ENCODE measurements at places on chromosomes 6 and 20.

DNA sequence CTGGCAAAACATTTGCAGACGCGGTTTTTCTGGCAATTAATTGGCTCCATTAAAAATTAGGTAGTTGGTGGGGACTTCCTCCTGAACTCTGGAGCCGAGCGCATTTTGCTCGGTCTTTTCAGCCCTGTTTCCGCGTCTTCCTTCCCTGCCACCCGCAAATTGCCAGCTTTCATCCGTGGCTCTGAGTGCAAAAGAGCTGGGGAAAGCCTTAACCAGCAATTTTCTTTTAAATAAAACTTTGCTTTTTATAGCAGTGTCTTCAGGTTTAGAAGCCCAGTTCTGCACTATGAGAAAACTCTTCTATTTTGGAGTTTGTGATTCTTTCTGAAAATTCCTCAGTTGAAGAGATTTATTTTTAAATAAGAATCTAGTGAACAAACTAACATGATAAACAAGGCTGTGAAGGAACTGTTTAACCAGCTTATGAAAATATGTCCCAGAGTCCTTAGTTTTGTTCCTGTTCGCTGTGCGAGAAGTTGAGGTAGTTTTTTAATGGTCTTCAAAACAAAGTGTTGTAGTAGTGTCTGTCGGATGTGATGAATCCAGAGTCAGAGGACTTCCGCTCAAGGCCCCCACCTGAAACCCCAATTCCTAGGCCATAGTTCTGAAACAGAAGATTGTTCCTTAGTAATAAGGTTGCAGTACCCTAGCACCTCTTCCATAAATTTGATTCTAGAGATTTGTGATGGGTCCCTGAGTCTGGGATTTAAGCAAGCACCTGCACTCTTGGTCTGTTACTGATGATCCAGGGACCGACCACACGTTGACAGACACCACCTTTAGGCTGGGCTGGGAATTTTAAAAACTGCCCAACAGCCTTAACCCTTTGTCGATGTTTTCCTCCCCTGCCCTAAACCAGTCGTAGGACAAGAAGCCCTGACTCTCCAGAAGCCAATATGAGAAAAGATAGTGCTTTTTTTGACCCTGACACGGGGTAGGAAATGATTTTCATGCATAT, 950 bp downstream of the KCTD20 start:
- no peak for DNase-seq

- no peak for DNase-seq
These were observed 485.8 kb upstream of the CITED2 start for GRCh38 chr6:139860203-139860602.

DNA sequence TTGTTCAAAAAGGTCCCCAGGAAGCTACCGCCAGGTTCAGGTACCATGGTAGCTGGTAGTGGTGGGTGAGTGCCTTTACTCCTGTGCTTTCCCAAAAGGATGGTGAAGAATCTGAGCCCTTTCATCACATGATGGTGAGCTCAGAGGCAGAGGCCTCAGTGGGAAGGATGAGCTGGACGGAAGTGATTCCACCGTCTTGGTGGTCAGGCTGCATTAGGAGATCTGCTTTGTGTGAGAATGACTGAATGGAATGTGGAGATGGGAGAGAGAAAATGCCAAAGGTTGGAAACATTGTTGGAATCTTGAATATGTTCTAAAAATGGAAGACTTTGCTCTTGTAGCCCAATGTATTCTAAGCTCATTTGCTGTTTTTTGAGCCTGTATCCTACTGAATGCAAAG, 108.1 kb upstream of the SCP2D1 start:
- DNase-seq, result no peak

- DNase-seq, result no peak
These were observed 5.9 kb upstream of the CST3 start for GRCh38 chr20:23643659-23644058.

DNA sequence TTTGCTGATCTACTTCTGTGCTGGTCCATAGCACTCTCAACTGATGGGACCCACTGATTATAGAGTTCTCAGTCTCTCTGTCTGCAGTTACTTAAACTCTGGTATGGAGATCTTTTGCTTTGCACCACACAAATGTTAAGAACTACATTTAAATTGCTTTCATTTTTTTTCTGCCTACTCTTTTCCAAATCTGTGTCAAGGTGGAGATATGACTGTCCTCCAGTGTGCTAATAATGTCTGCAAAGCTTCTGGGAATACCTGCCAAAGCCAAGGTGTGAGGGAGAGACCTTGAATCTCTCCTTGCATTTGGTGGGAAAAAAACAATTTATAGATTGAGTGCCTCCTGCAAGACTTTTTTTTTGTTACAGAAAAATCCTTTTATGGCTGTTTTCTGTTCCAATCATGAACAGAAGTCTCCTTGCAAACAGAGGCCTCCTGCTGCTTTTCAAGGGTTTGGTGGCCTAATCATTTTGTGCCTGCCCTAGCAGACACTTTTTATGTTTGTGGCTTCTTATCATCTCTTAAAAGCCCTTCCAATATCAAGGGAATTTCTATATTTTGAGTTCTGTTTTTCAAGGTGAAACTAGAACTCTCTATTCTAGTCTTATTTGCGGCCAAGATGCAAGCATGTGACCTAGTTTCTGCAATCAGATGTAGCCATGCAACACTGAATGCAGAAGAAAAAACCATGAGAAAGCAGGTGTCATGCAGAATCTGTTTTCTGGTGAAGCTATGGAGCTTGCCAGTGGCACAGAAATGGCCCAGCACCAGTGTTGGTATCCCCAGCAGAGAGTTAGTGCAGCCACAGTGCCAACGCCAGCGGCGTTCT, 23.2 kb upstream of the AKIRIN2 start:
- DNase-seq, result no peak

DNA sequence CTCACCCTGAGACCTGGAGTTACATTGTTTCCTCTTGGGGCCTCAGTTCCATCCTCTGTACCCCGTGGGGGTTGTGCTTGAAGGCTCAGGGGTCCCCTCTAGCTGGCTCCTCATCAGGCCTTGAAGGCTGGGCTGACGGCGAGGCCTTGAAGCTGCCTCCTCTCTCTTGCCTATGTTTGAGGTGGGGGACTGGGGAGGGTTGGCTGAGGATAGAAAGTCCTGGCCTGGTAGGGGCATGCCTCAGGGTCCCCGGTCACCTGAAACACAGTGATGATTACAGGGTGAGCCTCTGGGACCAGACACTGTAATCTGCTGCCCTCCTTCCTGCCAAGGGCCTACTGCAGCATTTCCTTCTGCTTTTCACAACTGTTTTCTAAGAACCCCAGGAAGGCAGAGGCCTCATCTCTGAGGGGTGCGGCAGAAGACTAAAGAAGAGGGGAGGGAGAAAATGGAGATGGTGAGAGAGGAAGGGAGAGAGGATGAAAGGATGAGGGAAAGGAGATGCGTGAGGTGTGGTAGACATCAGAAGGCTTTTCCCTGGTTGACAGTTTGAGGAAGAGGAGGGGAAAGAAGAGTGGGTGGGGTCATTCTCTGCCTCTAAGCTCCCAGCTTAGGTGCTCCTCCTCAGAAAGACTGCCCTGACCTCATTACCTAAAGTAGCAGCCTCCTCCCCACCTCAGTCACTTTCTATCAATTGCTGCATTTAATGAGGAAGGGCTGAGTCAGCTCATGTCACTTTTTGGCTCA, 29.7 kb downstream of the VEGFA start:
- DNase-seq, result no peak

- DNase-seq, result no peak
These were observed 93.4 kb upstream of the NHSL1 start for GRCh38 chr6:138592749-138593123.
